ENCODE measurements at places on chromosomes 12 and 14.

GRCh38 chr12:116389990-116390389 lies 112.5 kb upstream of the MED13L start:
- peaks cover 21% of the 10 kb centered on the region for H3K27me3 ChIP-seq
- no peak overlapping the region for H3K4me3 ChIP-seq
- no peak for DNase-seq
- no peaks in the 10 kb centered on the region for H3K36me3 ChIP-seq
- H3K4me1 ChIP-seq = peaks cover 7% of the 10 kb centered on the region

GRCh38 chr12:111792155-111792855 lies 25.6 kb downstream of the ALDH2 start:
- no peaks in the 10 kb centered on the region for H3K4me1 ChIP-seq
- DNase-seq = no peak
- no peak overlapping the region for H3K4me3 ChIP-seq
- no peaks in the 10 kb centered on the region for H3K27me3 ChIP-seq
- H3K36me3 ChIP-seq = peaks cover 31% of the 10 kb centered on the region

DNA sequence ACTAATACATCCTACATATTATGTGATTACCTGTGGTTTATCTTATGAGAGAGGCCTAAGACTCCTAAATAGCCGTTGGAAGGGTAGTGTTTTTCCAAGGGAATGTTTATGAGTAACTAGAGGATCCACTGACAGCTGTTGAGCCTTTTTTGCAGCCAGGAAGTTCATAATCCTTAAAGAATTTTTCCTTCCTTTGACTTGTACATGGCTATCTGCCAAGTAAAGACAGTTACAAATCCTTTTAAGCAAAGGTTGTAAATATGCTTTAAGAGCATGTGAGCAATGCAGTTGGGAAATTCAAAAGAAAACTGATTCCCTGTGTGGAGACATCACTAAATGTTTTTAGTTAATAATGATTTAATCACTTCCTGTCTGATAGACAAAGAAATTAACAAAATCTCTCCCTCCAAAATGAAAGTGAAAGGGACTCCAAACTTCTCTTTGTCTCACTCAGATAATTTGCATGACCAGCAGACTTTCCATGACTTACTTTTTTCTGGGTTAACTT lies 333.8 kb downstream of the PDZRN4 start:
- DNase-seq = no peak
- H3K27ac ChIP-seq = no peak overlapping the region
- H3K4me3 ChIP-seq = no peak overlapping the region
- H3K4me1 ChIP-seq = peaks cover 12% of the 10 kb centered on the region
- H3K27me3 ChIP-seq = no peaks in the 10 kb centered on the region

DNA sequence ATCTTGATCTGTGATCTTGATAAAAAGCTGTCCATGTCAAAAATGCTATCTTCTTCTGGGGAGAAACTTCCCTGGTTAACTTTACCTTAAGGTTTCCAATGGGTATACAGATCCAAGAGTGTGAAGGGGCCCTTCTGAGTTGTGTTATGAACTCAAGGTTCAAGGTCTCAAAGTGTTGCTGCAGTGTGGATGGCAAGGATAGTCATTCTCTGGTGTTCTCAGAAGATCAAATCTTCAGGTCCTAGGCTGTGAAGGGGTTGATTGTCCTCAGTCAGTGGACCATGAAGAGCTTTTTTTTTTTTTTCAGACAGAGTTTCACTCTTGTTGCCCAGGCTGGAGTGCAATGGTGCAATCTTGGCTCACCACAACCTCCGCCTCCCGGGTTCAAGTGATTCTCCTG lies 114.4 kb downstream of the SPTSSA start:
- no peak for DNase-seq
- H3K36me3 ChIP-seq = peaks cover 5% of the 10 kb centered on the region
- peaks cover 7% of the 10 kb centered on the region for H3K27me3 ChIP-seq
- H3K27ac ChIP-seq = no peak overlapping the region

- H3K27ac ChIP-seq = no peak overlapping the region
- DNase-seq = peak; percentile 41
- H3K4me1 ChIP-seq = peaks cover 28% of the 10 kb centered on the region
- H3K27me3 ChIP-seq = peaks cover 8% of the 10 kb centered on the region
These were observed 71.8 kb upstream of the MAX start for GRCh38 chr14:65173973-65174693.

GRCh38 chr12:93080452-93080851 lies 151.4 kb upstream of the EEA1 start:
- peaks cover 21% of the 10 kb centered on the region for H3K36me3 ChIP-seq
- H3K4me3 ChIP-seq = no peak overlapping the region
- peak overlapping the region; percentile 92 for H3K27ac ChIP-seq
- DNase-seq = no peak
- H3K27me3 ChIP-seq = peaks cover 2% of the 10 kb centered on the region

DNA sequence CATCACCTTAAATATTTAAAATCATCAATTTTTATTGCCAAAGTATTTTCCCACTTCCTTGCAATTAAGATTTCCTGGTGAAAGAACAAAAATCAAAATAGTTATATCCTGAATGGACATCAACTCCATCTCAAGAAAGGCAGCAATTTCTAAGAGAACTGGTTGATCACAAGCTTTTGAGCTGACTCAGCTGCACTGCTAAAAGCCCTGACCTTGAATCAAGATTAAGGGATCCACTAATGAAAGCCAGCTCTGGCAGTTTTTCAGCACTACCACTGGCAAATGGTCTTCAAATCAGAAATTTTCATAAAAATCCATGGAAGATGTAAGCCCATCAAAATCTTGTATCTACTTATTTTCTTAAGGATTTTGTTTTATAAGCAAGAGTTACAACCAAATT lies 123.4 kb downstream of the SLC6A15 start:
- H3K4me3 ChIP-seq = no peak overlapping the region
- no peak overlapping the region for H3K27ac ChIP-seq
- no peak for DNase-seq
- H3K4me1 ChIP-seq = no peaks in the 10 kb centered on the region

Data from nephron progenitor cell (in vitro differentiated cells).